IPS-NIHi11 (cell line): ENCODE measurements at places on chromosomes 5 and 9.

GRCh38 chr9:80554301-80554700, 982.5 kb downstream of the TLE4 start:
- DNase-seq = no peak

DNA sequence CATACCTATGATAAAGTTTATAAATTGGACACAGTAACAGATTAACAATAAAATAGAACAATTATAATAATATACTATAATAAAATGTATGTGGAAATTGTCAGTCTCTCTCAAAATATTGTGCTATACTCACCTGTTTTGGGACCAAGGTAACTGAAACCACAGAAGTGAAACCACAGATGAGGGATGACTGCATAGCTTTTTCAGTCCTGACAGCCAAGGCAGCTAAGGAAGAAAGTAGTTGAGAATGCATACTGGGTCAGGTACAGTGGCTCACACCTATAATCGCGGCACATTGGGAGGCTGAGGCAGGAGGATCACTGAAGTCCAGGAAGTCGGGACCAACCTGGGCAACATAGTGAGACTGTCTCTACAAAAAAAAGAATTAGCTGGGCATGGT, 8.9 kb downstream of the SRP19 start:
- DNase-seq = no peak

DNA sequence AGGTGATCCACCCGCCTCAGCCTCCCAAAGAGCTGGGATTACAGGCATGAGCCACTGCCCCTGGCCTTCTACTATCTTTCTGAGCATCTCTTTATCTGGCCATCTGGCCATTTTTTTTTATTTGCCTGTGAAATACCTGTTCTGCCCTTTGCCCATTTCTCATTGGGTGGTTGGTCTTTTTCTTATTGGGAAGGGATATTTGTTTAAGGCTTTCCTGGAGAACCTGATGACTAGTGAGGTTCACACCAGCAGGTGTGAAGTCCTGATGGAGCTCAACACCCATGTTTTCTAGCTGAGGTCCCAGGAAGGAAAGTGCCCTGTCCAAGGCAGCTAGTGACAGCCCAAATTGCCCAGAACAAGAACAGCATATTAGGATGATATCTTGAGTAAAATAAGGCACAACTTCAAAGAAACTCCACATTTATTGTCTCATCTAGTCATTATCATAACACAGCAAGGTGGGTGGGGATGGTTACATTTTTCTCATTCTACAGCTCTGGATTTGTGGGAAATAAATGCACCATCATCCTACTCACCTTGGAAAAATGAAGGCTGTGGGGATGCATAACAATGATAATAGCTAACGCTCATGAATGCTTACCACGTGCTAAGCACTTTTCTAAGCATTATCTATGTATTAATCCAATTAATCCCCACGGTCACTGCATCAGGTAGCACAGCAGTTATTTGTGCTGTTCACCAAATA, 20.3 kb downstream of the SLC36A3 start:
- DNase-seq = no peak

GRCh38 chr9:37001459-37001858, 32.6 kb downstream of the PAX5 start:
- no peak for DNase-seq

DNA sequence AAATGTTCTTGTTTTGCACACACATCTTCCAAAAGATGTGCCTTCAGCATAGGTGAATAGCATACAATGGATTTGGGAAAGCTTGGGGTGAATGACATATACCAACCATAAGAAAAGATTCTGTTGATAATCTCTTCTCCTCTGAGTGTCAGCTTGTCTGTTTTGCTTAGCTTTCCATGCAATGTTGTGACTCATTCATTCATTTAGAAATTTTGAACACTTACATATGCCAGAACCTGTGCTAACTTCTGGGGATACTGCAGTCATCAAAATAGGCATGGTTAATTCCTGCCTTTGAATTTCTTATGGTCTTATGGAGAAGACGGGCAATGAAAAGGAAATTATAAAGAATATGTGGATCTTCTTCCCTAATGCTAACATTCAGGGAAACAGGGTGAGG, 14.1 kb downstream of the ADRB2 start:
- no peak for DNase-seq

- DNase-seq = no peak
These were observed 356.6 kb upstream of the IRX4 start for GRCh38 chr5:2239201-2239910.

DNA sequence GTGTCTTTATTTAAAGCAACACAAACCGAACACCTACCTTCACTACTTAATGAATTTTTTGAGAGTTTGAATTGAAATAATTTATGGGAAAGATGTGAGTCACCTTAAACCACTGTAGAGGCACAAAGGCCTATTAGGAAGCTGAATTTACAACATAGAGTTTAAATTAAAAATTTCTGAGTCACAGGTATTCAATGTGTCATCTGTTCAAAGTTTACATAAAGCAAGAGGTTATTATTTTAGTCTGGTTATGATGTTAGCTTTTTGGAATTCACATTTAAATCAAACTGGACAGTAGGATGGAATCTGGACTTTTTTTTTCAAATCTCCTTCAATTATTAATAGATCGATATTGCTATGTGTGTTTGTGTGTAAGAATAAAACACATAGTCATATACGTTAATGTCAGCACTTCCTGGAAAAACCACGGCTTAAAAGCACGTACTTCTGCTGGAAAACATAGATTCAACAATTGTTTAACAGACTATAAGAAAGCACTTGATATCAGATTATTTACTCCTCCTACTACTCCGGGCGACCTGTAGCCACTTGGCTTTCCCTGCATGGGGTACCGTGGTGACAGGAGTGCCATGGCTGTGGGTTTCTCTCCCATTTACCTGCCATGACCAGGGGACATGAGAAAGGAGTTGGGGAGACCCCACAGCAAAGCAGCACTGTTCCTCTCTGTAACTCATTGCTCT, 638.6 kb downstream of the SEMA5A start:
- no peak for DNase-seq

DNA sequence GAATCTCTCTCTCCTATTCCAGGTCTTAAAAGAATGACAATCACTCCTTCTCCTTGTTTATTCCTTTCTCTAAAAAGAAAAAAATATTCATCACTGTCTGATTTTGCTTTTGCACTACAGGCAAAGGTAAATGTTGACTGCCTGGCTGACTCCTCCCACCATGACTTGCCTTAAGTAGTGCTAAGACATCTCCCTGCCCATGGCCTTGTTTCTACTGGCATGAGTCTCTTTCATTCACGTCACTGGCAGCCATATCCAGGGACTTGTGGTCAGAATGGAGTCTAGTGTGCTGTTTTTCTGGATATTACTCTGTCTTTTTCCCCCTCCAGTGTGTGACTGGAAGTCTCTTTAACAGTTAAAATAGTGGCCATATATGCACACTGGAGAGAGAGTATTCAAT, 522.9 kb upstream of the DAB2 start:
- no peak for DNase-seq

- DNase-seq = no peak
These were observed 33.7 kb downstream of the ELP1 start for GRCh38 chr9:108900176-108900575.

DNA sequence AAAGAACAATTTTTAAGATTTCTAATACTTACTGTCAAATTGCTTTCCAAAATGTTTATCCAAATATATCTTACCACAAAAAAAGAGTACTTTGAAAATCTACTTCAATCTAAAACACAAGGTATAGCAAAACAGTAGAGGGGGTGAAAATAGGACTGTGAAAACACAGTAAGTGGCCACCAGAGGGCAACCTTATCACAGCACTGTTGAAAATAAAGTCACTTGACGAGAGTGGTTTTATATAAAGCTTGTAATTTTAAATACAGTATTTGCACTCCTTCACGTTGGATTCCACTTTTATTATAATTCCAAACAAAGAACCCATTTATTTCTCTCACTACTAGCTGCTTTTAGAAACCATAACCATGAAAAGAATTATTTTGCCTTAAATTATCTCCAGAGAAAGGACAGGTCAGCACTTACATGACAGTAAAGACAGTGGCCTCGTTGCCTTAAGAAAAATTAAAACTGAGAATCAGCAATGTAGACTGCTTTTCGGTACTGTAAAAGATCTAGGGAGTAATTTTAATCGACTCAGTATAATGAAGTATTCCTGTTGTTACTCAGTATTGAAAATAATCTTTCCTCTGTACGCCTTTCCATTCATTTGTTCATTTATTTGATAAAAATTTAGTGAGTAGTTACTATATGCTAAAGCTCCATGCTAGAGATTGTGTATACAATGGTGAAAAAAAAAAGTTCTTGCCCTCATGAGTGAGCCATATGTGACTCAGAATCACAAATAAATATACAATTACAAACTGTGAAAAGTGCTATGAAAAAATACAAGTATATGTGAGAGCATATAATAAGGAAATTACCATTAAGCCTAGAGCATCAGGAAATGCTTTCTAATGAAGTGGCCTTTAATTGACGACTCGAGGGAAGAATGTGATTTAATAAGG, 40.0 kb upstream of the CDK5RAP2 start:
- DNase-seq = peak; percentile 63

- DNase-seq = no peak
These were observed 140.3 kb downstream of the LPAR1 start for GRCh38 chr9:110897943-110898342.

- no peak for DNase-seq
These were observed 13.8 kb upstream of the ANGPTL2 start for GRCh38 chr9:127136081-127136879.

GRCh38 chr5:168408561-168409305, 77.5 kb upstream of the RARS1 start:
- no peak for DNase-seq

- DNase-seq = no peak
These were observed 347.6 kb downstream of the EBF1 start for GRCh38 chr5:158751961-158752655.

GRCh38 chr5:55445791-55446190, 89.0 kb downstream of the PLPP1 start:
- no peak for DNase-seq

DNA sequence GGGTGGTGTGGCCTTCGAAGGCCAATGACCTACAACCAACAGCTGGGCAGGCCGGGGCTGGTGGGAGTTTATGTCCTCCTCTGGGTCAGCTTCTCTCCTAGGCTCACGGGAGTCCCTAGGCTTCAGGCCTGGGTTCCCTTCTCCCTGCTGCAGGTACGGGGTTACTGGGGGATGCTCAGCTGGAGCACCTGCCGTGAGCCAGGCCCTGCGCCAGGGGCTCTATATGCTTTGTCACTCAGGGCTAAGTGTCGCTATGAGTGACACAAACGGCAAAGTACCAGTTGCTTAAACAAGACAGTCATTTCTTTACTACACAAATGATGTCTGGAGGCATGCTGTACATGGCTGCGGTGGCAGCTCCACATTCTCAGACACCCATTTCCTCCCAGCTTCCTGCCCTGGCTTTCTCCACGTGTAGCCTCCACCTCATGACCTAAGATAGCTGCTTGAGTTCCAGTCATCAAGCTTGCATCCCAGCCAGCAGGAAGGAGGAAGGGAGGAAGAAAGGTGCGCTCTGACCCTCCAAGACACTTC, 22.5 kb upstream of the NINJ1 start:
- DNase-seq = no peak
